ENCODE measurements at places on chromosomes 4 and X. TPM values are rescaled to one million over a fixed set of nuclear protein-coding genes. Genes with fewer than 3 reads are reported as not detected.
A peak's percentile ranks its signal among the peaks of the same experiment; 100 is the strongest.

DNA sequence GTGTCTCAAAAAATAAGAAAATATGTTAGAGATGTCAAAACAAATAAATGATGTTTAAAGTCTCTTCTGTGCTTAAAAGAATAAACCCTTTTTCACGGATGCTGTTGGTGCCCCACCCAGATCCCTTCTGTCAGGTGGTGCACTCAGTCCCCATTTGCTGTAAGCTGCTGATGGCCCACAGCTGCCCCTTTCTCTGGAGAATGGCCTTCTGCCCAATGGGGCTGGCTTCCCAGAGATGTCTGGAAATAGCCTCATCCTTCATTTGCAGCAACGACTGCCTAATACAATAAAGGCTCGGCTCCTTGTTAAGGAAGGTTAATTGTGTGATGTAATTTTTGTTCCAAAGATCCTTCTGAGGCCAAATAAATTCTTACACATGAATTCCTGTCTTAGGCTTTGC is 31.8 kb downstream of the ETNPPL start:
- H3K36me3 ChIP-seq: no peaks in the 10 kb centered on the region
- no peaks in the 10 kb centered on the region for H3K4me1 ChIP-seq
- no peak for DNase-seq
- H3K4me3 ChIP-seq: no peak overlapping the region
- no peaks in the 10 kb centered on the region for H3K27me3 ChIP-seq

- no peak overlapping the region for H3K4me3 ChIP-seq
- H3K27ac ChIP-seq: no peak overlapping the region
- no peak for DNase-seq
- no peaks in the 10 kb centered on the region for H3K4me1 ChIP-seq
- H3K27me3 ChIP-seq: no peaks in the 10 kb centered on the region
- no peaks in the 10 kb centered on the region for H3K36me3 ChIP-seq
Observed at GRCh38 chr4:138647433-138647832, 368.1 kb upstream of the NOCT start.

DNA sequence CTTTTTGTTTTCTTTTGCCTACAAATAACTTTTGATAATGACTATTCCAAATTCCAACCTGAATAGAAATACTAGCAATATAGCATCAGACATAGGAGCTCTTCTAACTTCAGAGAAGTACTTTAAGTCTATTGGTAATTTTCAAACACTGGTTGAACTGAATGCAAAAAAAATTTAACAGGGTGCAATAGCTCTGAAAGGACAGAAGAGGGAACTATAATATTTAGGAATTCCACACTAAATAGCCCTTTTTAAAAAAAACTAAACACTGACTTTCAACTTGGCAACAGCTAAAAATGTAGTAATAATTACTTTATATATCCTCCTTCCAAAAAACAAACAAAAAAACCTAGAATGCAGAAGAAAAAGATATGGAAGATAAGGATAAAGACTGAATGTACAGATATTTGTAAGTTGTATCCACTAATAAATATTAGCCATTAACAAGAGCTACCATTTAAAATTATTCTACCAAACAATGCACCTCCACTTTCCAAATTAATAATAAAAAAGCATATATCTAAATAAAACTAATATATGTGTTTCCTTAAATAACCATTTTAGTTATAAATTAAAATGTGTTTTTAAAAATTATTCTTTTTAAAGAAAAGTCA is 81.4 kb downstream of the FBXW7 start:
- no peaks in the 10 kb centered on the region for H3K4me1 ChIP-seq
- H3K36me3 ChIP-seq: no peaks in the 10 kb centered on the region
- no peak overlapping the region for H3K4me3 ChIP-seq
- peak; percentile 35 for DNase-seq

GRCh38 chr4:179110816-179111215 is 1668.6 kb upstream of the AGA start:
- no peaks in the 10 kb centered on the region for H3K27me3 ChIP-seq

GRCh38 chr4:33037464-33037863 is 2317.3 kb downstream of the PCDH7 start:
- H3K4me1 ChIP-seq: no peaks in the 10 kb centered on the region
- DNase-seq: no peak
- no peaks in the 10 kb centered on the region for H3K27me3 ChIP-seq
- H3K36me3 ChIP-seq: no peaks in the 10 kb centered on the region

DNA sequence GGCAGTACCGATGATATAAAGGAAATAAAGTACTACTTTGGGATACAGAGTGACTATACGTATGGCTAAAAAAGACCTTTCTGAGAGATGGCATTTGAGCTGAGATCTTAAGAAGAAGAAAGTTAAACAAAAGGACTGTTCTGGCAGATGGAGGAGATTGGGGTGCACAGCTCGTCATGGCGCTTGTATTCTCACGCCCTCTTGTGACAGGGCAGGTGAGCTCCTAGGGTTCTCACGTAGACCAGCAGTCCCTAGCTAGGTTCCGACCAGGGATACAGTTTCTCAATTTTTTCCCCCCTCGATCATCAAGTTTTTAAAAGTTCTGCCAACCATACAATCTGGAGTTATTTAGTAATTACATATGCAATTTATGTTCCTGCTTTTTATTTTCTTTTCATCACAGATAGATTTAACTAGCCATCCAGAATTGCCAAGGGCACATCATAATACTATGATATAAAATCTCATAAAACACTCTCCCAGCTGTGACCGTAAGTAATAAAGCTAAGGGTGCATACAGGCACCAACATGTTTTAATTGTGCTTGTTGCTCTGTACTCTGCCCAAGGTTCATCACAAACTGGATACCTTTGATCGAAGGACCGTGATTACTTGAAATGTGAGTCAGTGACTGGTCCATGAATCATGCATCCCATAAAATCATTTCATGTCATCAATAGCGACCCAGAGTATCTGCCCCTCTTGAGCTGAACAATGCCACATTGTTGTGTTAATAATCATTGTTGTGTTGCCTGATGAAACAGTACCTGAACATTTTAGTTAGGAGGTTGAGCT is 69.4 kb upstream of the ZNF518B start:
- H3K4me1 ChIP-seq: no peaks in the 10 kb centered on the region
- no peak overlapping the region for H3K27ac ChIP-seq
- H3K27me3 ChIP-seq: peaks cover 2% of the 10 kb centered on the region
- H3K4me3 ChIP-seq: no peak overlapping the region

DNA sequence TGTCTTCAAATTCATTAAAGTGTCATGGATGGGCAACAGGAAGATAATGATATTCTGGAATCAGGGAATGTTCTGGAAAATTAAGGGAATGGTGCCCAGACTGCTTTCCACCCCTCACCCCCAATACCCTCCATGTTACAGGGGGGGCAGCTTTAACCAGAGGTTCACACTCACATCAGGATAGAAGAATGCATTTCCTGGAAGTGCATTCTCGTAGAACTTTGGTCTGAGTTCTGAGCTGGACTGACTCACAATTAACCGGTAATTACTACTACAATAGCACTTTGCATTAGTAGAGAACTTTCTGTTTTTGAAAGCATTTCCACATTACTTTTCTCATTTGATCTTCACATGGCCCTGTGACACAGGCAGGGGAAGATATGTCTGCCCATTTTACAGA is 52.5 kb upstream of the SHISA3 start:
- peaks cover 2% of the 10 kb centered on the region for H3K27me3 ChIP-seq
- DNase-seq: no peak

- no peak overlapping the region for H3K4me3 ChIP-seq
- no peaks in the 10 kb centered on the region for H3K27me3 ChIP-seq
- DNase-seq: no peak
- no peak overlapping the region for H3K27ac ChIP-seq
- no peaks in the 10 kb centered on the region for H3K36me3 ChIP-seq
Observed at GRCh38 chrX:46814966-46815365, 21.9 kb upstream of the RP2 start.

DNA sequence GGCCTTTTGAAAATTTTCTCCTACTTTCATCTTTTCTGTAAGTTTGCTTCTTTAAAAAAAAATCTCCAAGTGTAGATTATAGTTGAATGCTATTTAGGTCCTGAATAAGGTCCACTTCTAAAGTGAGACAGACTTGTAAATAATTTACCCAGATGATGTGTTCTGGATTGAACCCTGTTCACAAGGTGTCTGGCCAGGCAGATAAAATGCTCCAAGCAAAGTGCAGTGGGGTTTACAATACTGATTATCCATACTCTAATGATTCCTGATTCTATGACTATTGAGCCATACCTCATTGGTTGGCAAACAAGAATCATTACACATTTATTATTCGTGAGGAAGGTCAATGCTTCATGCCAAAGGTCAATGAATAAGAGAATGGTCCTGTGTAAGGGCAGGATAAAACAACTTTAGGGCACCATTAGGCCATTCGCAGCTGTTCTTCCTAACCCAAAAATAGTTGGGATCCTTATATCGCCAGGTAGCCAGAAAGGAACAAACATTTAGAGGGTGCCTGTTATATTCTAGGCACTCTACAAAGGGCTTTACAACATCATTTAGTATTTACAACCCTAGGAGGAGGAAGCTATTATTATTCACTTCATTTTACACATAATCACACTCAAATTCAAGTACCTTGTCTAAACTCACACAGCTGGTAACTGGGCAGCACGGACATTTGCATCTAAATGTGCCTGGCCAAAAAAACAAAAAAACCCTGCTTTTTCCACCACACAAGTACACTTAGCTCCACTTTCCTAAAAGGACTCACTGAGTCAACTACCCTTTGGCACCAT is 18.6 kb upstream of the SAT1 start:
- no peak overlapping the region for H3K27ac ChIP-seq
- no peaks in the 10 kb centered on the region for H3K27me3 ChIP-seq
- DNase-seq: no peak
- no peak overlapping the region for H3K4me3 ChIP-seq
- H3K4me1 ChIP-seq: no peaks in the 10 kb centered on the region

DNA sequence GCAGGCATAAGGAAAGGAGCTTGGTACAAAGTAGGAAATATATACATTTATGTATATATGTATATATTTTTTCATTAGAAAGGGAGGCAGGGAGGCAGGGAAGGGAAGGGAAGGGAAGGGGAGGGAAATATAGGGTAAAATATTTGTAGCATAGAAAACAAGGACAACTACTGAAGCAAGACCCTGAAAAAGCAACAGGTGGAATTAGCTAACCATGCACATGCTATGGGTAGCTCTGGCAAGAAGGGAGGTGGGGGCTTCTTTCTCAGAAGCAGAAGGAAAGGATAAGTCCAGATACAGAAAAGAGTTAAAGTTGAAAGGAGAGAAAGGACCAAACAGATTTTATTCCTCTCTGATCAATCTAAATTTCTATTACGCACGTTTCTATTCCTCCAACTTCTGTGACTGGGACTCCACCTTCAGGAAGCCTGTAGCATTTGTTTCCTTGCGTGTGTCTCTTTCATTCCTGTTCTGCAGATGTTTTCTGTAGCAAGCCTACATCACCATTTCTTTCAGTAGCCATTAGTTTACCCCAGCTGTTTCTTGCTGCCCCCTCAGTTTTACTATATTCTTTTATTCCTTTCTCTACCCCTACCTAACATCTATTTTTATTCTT is 82.9 kb downstream of the OR13H1 start:
- H3K36me3 ChIP-seq: no peaks in the 10 kb centered on the region
- H3K27me3 ChIP-seq: no peaks in the 10 kb centered on the region
- no peaks in the 10 kb centered on the region for H3K4me1 ChIP-seq
- DNase-seq: no peak

DNA sequence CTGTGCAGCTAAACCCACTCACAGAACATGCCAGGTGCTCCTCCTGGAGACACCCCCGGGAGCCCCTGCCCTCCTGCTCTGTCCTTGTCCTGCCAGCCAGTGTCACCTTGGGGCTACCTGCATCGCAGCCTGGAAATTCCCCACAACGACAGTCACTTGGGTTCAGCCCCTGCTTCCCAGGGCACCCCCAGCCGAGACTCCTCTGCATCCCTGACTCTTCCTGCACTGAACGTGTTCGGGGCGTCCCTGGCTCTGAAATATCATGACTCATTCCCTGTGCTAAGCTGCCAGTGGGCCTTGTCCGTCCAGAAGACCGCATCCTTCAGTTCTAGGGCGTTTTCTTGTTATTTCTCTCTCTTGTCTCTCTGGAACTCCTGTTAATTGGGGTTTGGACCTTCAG is 5.8 kb downstream of the CFAP99 start:
- H3K4me3 ChIP-seq: no peak overlapping the region
- H3K36me3 ChIP-seq: no peaks in the 10 kb centered on the region
- peaks cover 5% of the 10 kb centered on the region for H3K27me3 ChIP-seq
- H3K27ac ChIP-seq: no peak overlapping the region
- DNase-seq: no peak
- H3K4me1 ChIP-seq: peaks cover 5% of the 10 kb centered on the region

- H3K27me3 ChIP-seq: no peaks in the 10 kb centered on the region
- peaks cover 15% of the 10 kb centered on the region for H3K36me3 ChIP-seq
- H3K4me1 ChIP-seq: peaks cover 39% of the 10 kb centered on the region
- peak; percentile 64 for DNase-seq
- peak overlapping the region; percentile 84 for H3K4me3 ChIP-seq
- H3K27ac ChIP-seq: peak overlapping the region; percentile 90
Observed at GRCh38 chr4:152536545-152537182, 772 bp upstream of the FBXW7 start.

DNA sequence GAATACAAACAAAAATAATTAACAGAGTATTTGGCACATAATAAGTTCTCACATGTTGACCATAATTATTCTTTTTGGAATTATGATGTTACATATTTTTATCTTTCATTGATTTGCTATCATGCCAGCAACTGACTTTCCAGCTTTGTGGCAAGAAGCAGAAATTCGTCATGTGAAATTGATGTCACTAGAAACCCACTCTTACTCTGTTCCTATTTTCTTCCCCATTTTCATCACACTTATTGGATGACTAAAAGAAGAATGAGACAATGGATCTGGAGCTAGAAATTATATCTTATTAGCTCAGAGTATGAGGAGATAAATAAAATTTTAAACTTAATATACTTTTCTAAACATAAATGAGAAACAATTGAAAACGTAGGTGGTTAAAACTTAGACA is 31.9 kb downstream of the EGF start:
- no peak overlapping the region for H3K4me3 ChIP-seq
- H3K27me3 ChIP-seq: no peaks in the 10 kb centered on the region

GRCh38 chrX:71533851-71534561 is 1.1 kb downstream of the OGT start:
- peaks cover 22% of the 10 kb centered on the region for H3K4me1 ChIP-seq
- no peaks in the 10 kb centered on the region for H3K27me3 ChIP-seq
- H3K4me3 ChIP-seq: peak overlapping the region; percentile 97

DNA sequence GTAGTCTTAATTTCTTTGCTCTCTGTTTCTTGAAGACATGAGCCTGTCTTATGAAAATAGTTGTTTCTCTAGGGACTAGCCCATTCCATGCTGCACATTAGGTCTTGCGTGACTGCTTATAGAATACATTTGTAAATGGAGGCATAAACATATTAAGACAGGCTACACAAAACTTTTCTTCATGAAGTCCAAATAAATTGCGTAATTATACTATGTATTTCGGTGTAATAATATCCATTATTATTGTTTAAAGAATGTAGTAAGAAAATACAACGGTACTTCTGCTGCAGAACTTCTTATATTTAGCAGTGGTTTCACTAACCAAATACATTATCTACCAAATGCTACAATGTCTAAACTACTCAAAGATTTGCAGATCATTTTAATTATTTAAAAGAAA is 8.5 kb upstream of the NAA11 start:
- H3K4me3 ChIP-seq: no peak overlapping the region
- no peaks in the 10 kb centered on the region for H3K36me3 ChIP-seq

GRCh38 chr4:174919886-174920423 is 1.8 kb downstream of the ADAM29 start:
- H3K27ac ChIP-seq: no peak overlapping the region
- no peaks in the 10 kb centered on the region for H3K4me1 ChIP-seq
- DNase-seq: no peak
- no peaks in the 10 kb centered on the region for H3K36me3 ChIP-seq

PLP2 gene
- 124 TPM for total RNA-seq

P2RY8 gene
- total RNA-seq: 139 TPM

PSAPL1 gene
- total RNA-seq: not detected

Measured in CD4-positive, alpha-beta T cell (primary cell).